ENCODE measurements at places on chromosomes 7 and 10.

DNA sequence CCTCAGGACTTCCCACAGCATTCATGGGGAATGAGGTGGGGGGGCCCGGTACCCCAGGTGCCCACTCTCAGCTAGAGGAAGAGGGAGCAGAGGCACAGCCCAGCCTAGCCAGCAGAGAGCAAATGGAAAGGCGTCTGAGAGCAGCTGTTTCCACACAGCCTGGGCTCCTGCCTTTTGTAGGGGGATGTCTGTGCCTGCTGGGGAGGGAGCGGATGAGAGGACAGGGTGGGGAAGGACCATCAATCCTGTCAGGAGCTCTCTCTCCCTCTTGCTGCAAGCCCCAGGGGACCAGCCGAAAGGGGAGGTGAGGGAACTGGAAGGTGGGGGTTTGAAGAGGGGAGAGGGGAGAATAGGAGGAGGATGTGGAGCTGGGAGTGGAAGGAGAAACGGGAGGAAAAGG, at the start of gene PKD2L1:
Gene PKD2L1, minus strand, starts transcription at position 150 of the 400 bp plus-strand sequence. Its CDS starts 125 bp downstream, at position 25.
- DNase-seq = no peak

DNA sequence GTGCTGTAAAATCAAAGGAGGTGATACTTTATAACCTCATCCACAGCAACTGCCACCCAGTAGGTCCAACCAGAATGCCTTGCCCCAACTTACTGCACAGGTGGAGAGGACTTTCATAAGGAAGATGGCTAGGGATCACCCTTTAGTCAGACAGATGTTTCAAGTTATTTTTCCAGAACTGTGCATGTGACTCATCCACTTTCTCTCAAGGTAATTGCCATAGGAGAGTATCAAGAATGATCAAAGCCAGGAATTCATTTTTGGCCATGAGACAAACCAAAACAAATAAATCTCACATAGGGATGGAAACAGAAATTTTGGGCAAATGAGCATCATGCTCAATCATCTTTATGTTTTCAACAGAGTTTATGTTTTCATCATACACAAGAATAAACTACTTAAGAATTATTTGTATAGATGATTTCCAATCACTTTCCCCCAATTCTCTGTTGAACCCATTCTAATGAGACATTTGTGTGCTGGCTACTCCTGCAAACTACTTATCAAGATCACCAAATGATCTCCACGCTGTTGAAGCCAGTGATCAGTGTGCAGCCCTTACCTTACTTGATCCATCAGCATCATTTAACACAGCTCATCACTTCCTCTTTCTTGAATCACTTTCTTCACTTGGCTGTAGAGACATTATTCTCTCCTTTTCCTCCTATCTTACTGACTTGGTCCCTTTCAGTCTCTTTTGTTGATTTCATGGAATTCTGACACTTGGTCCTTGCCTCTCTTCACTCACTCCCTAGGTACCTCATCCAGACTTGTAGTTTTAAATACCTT, 74.0 kb downstream of the SLC16A9 start:
- no peak for DNase-seq

- DNase-seq = no peak
Measured at GRCh38 chr10:4576206-4576605, 249.8 kb upstream of the AKR1E2 start.

- DNase-seq = peak; percentile 69
Measured at GRCh38 chr10:26367771-26368170, 70.4 kb upstream of the APBB1IP start.

DNA sequence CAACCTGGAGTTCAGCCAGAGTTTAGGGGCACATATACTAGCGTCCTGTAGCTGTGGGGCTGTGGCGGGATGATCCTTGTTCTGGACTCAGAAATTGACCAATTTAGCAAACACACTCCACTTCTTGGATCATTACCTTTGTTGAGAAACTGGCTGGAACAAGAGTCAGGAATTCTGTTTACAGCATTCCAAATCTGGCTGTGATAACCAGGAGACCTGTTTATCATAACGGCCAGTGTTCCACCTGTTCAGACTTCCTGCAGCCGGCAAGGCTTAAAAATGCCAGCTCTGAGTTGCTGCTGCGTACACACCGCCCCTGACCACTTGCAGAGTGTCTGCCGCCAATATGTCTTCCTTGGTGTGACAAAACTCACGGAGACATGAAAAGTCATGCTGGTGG, 64.8 kb downstream of the ARMC3 start:
- DNase-seq = no peak

DNA sequence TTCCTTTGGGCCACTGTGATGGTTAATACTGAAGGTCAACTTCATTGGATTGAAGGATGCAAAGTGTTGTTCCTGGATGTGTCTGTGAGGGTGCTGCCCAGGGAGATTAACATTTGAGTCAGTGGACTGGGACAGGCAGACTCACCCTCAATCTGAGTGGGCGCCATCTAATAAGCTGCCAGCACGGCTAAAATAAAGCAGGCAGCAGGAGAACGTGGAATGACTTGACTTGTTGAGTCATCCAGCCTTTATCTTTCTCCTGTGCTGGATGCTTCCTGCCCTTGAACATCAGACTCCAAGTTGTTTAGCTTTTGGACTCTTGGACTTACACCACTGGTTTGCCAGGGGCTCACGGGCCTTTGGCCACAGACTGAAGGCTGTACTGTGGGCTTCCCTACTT, 1046.9 kb downstream of the TYW1 start:
- no peak for DNase-seq

GRCh38 chr10:77319557-77319956, 318.1 kb downstream of the KCNMA1 start:
- no peak for DNase-seq

DNA sequence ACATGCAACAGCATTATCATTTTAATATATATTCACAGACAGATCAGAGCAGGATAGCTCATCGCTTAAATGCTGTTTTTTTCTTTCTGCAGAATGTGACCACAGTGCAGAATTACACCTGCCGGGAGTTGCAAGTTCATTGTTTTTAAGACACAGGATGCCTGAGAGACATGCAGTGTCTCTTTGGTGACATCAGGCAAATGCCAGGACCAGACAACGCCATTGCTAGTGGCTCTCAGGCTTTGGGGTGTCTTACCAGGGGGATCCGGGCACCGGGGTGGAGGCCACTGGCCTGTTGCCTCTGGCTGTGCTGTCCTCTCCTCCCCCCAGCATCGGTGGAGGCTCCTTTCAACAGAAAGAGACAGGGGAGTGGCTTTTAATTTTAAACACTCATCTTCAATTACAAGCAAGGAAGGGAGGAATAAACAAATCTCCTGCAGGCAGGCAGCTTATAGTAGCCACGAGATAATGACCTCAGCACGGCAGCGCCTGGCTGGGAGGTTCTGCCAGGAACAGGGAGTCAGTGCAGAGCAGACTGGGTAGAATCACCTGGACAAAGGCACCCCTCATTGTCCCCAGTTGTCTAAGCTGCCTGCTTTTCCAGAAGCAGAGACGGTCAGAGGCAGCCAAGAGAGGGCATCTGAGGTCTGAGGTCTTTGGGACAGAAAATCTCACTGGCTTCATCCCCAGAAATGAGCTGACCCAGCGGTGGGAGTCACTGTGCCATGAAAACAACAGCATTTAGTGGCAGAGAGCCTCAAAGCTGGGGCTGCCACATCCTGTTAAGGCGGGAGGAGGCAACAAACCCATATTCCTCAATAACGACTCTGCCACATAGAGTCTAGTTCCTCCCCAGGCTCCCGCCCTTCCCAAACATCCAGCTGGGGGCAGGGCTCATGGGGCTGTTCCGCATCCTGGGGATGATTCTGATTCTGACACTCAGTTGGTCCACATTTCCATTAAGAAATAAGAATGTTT, 148.4 kb downstream of the TCERG1L start:
- DNase-seq = no peak

DNA sequence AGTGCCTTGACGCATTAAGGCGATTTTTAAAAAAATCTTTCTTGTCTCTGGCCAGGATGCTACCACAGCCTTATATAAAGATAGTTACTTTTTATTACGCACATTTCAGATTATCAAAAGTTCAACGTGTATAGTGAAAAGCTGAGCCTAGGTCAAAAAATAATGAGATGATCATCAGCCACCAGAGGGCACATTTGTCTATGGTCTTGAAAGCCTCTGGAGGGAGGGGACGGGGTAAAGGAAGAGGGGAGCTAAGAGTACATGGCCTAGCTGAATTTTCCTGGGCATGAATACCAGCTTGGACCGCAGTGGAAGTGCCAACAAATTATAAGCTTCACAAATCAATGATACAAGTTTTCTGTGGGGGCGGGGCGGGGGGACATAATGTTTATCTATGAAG, 285.9 kb upstream of the SMIM30 start:
- peak; percentile 44 for DNase-seq

- DNase-seq = no peak
Measured at GRCh38 chr7:117323851-117324711, 1.2 kb upstream of the WNT2 start.

DNA sequence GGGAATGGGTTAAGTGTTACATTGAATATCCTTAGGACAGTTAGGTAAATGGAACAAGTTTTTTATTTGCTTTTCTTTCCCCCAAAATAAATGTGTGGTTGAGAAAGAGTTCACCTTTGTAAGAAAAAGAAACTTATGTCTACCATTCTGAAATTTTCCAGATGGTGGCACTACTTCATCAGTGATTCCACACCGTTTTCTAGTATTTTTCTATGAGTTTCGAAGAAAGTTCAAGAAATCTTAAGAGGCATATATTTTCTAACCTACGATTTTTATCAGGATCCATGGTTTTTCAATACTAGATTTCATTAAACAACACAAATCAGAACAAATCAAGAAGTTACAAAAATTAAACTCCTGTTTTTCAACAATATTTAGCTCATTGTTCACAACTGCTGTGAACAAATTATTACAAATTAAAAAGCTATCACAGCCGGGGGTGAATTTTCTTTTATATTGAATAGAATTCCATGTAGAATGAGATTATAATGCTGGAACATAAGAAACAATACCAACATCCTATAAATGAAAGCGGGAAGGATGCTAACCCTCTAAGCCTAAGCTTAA, 163.1 kb upstream of the NPVF start:
- peak; percentile 54 for DNase-seq

GRCh38 chr7:77252506-77252905, 52.9 kb upstream of the FGL2 start:
- no peak for DNase-seq

GRCh38 chr7:27119412-27119911, 11.1 kb downstream of the HOXA4 start:
- DNase-seq = no peak

GRCh38 chr10:113132591-113133121, 182.6 kb downstream of the TCF7L2 start:
- no peak for DNase-seq

DNA sequence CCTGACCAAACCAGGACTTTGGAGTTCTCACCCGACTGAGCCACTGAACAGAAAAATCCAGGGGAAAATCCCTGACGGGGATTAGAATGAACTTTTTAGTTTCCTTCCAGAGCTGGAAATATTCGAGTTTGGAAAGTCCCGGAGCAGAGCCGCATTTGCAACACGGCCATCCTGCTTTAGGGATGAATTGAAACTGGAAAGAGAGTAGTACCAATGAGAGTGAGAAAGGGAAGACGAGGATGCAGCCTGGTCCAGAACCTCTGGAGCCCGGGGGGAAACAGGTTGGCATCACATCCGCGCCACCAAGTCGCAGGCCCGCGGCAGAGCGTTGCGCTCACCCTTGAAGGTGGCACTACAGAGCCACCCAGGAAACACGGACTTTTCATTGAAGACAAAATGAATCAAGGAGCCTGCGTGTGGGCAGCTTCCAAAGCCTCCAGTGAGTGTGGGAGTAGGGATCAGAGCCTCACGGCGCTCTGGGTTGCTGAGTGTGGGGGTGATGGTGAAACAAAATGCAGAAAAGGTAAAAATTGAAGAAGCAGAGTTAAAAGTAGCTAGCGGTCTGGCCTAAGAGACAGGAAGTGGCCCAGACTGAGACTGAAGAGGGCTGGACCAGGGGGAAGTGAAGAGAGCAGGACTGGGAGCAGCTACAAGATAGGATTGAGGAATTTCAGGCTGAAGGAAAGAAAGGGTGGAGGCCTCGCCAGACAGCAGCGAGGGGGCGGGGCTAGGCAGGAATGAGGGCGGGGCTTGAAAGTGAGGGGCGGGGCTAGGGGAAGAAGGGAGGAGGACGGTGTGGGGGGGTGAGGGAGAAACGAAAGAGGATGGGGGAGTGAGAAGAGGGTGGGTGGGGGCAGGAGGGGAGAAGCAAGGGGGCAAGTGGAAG, 1.8 kb downstream of the SMURF1 start:
- DNase-seq = peak; percentile 56

GRCh38 chr7:115135146-115135545, 213.3 kb downstream of the MDFIC start:
- DNase-seq = no peak

GRCh38 chr7:24457219-24457558, 116.1 kb upstream of the PALS2 start:
- DNase-seq = no peak

DNA sequence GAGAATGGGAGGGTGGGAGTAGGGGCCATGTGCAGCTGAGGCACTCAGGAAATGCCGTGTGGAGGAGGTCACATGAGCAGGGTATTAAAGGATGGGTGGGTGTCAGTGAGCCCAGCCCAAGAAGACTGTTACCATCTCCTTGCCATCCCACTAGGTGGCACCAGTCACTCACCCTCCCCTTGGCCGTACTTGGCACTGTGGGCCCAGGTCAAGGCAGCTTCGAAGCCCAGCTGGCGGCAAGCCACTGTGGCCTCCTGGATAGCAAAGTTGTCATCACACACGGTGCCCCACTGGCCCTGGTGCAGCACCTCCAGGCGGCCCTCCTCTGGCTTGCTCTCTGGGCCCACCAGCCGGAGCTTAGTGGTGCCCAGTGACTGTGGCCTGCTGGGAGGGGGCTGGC, 5.4 kb downstream of the LOXL4 start:
- DNase-seq = peak; percentile 81

GRCh38 chr7:28473571-28474281, 61.4 kb downstream of the CREB5 start:
- DNase-seq = no peak

DNA sequence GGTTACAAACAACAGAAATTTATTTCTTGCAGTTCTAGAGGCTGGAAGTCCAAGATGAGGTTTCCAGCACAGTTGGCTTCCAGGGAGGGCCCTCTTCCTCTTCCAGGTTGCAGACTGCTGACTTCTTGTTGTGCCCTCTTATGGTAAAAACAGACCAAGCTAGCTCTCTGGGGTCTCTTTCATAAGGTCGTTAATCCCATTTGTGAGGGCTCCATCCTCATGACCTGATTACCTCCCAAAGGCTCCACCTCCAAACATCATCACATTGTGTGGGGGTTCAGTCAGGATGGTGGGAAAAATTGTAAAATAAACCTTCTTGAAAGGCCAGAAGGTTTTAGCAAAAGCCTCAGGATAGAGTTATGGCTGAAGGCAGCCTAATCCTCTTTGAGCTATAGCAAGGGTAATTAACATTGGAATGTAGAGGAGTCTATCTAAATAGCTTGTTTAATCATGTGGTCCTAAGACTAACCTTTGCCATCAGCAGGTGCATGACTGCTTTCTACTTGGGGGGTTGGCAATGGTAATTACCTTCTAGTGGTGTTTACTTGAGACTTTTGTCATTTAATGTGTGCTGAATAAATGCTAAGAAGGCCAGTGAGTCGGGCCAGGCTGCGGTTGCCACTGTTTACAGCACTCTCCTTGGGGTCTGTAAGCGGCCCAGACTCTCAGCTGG, 80.8 kb downstream of the PPP1R17 start:
- no peak for DNase-seq

- no peak for DNase-seq
Measured at GRCh38 chr7:18126281-18126680, 98.6 kb upstream of the PRPS1L1 start.
